ENCODE measurements at places on chromosomes 5 and 9. TPM values are rescaled to one million over a fixed set of nuclear protein-coding genes. Genes with fewer than 3 reads are reported as not detected.

Gene TTC16
- 0.45 TPM for total RNA-seq

Gene SV2C
- not detected for total RNA-seq

Gene KCNV2
- total RNA-seq = not detected

Gene GLDC
- 4.0 TPM for total RNA-seq

- no peaks in the 10 kb centered on the region for H3K36me3 ChIP-seq
- DNase-seq = no peak
- peaks cover 4% of the 10 kb centered on the region for H3K4me1 ChIP-seq
- no peak overlapping the region for H3K27ac ChIP-seq
Measured at GRCh38 chr5:54221135-54221534, 89.2 kb downstream of the ARL15 start.

- DNase-seq = no peak
- no peak overlapping the region for H3K4me3 ChIP-seq
- no peaks in the 10 kb centered on the region for H3K4me1 ChIP-seq
- no peaks in the 10 kb centered on the region for H3K36me3 ChIP-seq
Measured at GRCh38 chr5:59393585-59394420, 499.7 kb downstream of the PDE4D start.

DNA sequence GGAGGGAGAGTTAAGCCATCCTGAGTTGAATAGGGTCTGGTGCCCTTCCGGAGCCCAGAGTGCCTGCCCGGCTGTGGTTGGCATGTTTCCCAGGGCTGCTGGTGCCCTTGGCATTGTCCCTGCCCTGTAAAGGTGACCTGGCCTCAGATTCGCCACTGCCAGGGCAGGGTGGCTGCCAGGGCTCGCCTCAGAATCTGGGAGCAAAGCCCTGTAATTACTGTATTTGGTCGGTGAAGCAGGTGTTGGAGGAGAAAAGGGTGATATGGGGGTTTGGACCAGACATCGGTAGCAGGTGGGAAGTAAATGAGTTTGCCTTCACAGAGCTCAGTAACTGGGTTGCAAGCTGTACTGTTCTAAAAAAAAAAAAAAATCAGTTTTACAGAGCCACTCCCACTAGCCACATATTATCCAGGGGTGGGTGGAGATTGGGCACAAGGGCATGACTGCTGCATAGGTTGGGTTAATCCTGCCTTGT lies 47.6 kb downstream of the RGS3 start:
- H3K27ac ChIP-seq = no peak overlapping the region
- H3K36me3 ChIP-seq = no peaks in the 10 kb centered on the region
- H3K4me1 ChIP-seq = peaks cover 10% of the 10 kb centered on the region
- H3K4me3 ChIP-seq = no peak overlapping the region
- H3K27me3 ChIP-seq = no peaks in the 10 kb centered on the region
- peak; percentile 54 for DNase-seq

GRCh38 chr9:112377684-112378327 lies 2.1 kb upstream of the HSDL2 start:
- H3K4me1 ChIP-seq = peaks cover 23% of the 10 kb centered on the region
- no peaks in the 10 kb centered on the region for H3K27me3 ChIP-seq

- no peak overlapping the region for H3K4me3 ChIP-seq
- H3K36me3 ChIP-seq = no peaks in the 10 kb centered on the region
- no peak overlapping the region for H3K27ac ChIP-seq
- H3K27me3 ChIP-seq = no peaks in the 10 kb centered on the region
- no peak for DNase-seq
Measured at GRCh38 chr9:89037891-89038290, 46.6 kb downstream of the S1PR3 start.

DNA sequence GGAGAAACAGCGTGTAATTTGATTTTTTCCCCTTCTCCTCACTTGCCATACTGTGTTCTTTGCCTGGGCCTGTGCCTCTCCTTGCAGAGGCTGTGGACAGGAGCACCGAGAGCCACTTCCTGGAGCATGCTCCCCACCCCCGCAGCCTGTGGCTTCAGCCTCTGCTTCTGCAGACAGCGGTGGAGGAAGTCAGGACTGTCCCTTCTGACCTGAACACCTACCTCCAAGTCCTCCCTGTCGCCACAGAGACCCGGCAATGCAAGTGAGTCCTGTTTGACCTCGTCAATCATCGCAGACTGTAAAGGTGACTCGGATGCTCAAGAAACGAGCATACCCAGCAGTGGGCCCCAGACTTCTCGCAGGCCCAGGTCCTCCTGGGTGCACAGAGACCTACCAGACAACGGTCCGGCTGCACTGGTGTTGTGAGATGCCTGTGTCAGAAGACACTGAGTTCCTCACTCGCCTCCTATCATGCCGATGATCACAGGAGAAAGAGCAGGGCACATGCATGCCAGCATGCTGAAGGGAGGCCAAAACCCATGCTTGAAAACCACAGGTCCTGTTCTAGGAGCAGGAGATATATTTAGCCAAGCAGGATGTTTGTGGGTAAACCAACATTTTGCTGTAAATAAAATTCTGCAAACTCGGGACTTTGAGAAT lies 198.8 kb downstream of the AUH start:
- H3K36me3 ChIP-seq = no peaks in the 10 kb centered on the region
- no peak overlapping the region for H3K4me3 ChIP-seq
- H3K27me3 ChIP-seq = no peaks in the 10 kb centered on the region
- H3K27ac ChIP-seq = no peak overlapping the region

GRCh38 chr5:36041537-36041845 lies 25.2 kb downstream of the UGT3A2 start:
- DNase-seq = no peak
- H3K27me3 ChIP-seq = no peaks in the 10 kb centered on the region

DNA sequence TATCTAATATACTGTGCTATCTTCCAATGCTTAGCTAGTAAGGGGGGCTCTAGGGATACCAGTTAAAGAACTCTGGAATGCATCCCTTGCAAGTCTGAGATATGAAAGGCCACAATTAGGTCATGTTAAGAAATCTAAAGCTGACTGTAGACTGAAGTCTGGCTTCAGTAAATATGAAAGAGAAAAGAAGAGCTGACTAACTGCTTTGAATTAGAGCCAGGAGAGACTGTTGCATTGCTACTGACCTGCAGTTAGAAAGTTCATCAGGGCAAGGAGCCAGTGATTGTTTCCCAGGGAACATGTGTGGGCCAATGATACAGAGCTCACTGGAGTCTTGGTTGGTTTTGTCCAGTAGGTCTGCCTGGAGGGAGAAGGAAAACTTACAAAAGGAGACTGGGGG lies 472.1 kb upstream of the TNC start:
- no peaks in the 10 kb centered on the region for H3K27me3 ChIP-seq
- no peak for DNase-seq
- no peaks in the 10 kb centered on the region for H3K4me1 ChIP-seq

DNA sequence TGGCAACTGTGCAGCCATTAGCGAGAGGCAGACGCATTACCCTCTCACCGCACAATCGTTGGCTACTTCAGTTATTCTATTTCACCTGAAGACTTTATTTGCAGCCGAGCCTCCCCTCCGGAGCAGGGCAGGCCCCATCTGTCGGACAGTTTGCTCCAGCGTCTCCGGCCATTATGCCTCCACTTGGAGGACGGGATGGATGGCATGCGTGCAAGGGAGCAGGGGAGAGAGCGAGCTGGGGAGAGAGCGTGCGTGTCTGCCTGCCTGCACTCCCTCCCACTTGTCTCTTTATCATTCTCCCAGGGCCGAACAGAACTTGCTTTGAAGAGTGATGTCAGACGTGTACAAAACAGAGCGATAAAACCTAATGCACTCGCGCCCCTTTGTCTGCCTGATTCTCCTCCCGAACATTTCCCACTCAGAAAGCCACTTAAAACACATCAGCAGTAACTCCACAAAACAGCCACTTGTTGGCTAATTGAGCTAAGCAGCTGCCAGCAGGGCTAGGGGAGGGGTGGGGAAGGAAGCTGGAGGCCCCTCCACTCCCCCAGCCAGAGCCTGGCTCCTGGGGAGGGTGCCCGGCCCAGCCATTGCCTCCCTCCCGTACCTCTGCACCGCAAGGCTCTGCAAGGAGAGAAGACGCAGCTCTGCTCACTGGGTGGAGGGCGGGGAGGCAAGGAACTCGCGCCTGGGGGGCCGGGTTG lies 43.4 kb upstream of the FUBP3 start:
- H3K4me1 ChIP-seq = peaks cover 10% of the 10 kb centered on the region
- DNase-seq = peak; percentile 12
- no peak overlapping the region for H3K4me3 ChIP-seq
- H3K27ac ChIP-seq = no peak overlapping the region
- H3K27me3 ChIP-seq = no peaks in the 10 kb centered on the region
- no peaks in the 10 kb centered on the region for H3K36me3 ChIP-seq

DNA sequence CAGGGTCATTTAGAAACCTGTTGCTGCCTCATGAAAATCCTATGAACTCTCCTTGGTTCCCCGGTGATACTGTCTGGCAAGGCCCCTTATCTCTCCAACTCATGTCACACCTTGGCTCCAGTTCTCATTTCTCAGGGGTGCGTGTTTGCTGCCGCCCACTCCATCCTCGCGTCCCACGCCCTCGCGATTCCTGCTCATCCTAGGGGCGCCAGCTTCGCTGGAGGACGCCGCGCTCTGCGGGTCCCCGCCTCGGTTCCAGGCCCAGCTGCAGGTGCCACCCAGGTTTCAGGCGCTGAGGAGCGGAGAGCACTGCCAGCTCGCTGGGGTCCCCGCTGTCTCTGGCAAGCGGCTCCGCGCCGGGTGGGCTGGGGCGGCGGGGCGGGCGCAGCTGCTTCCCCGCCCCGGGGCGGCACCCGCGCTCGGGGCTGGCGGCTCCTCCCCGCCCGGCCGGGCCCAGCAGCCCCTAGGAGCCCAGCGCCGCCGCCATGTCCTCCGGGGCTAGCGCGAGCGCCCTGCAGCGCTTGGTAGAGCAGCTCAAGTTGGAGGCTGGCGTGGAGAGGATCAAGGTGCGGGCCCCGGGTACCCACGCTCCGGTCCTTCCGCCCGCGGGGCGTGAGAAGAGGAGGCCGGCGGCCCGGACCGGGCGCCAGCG lies at the start of gene GNG10:
Gene GNG10 (plus strand): TSS at position 456 of the 652 bp plus-strand sequence. CDS start 30 bp downstream, at position 486.
- peak within 1 kb of the TSS; percentile 61 for H3K4me3 ChIP-seq
- no peaks in the 10 kb centered on the region for H3K36me3 ChIP-seq

GRCh38 chr9:86843206-86843605 lies 104.1 kb downstream of the GAS1 start:
- DNase-seq = peak; percentile 12
- no peaks in the 10 kb centered on the region for H3K36me3 ChIP-seq
- no peaks in the 10 kb centered on the region for H3K4me1 ChIP-seq
- no peak overlapping the region for H3K4me3 ChIP-seq

DNA sequence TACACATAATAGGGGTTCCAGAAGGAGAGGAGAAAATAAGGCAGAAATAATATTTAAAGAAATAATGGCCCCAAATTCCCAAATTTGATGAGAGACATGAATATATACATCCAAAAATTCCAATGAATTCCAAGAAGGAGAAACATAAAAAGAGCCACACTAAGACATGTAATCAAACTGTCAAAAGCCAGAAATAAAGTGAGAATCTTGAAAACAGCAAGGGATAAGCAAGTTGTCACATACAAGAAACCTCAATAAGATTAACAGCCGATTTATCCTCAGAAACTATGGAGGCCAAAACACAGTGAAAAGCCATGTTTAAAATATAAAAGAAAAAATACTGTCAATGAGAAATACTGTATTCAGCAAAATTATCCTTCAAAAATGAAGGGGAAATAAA lies 14.5 kb downstream of the CATSPER3 start:
- H3K4me3 ChIP-seq = no peak overlapping the region
- DNase-seq = no peak
- H3K27me3 ChIP-seq = no peaks in the 10 kb centered on the region
- no peak overlapping the region for H3K27ac ChIP-seq
- no peaks in the 10 kb centered on the region for H3K4me1 ChIP-seq
- no peaks in the 10 kb centered on the region for H3K36me3 ChIP-seq

- no peaks in the 10 kb centered on the region for H3K4me1 ChIP-seq
- no peak overlapping the region for H3K4me3 ChIP-seq
- no peak for DNase-seq
- H3K27me3 ChIP-seq = no peaks in the 10 kb centered on the region
Measured at GRCh38 chr5:39577529-39577928, 152.7 kb upstream of the DAB2 start.

- no peaks in the 10 kb centered on the region for H3K36me3 ChIP-seq
- H3K4me1 ChIP-seq = no peaks in the 10 kb centered on the region
- no peak overlapping the region for H3K27ac ChIP-seq
- no peak for DNase-seq
- no peaks in the 10 kb centered on the region for H3K27me3 ChIP-seq
Measured at GRCh38 chr5:117652036-117652957, 1077.7 kb upstream of the SEMA6A start.

DNA sequence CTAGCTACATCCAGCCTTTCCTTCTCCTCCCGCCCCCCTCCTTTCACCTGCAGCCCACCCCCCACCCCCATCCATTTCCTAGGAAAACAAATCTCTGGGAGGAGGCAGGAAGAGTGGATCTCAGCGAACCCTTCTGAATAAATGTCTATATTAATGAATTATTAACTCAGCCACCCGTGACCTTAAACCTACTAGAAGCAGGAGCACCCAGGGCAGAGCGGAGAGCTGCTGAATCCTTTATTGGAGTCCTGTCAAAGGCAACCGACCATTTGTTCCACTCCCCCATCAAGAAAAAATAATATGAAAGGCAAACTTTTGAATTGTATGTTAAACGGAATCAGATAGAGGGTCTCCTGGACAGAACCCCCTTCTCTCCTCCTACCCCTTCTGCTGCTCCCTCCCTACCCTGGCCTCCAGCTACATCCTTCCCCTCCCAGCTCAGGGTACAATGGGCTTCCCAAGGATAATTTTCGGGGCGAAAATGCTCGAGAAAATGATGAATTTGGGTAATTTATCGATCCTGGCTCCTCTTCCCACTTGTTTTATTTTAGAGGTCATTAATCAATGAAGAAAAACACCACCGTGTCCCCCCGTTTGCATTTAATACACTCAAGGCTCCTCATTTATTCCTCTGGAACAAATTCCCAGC lies 3.3 kb upstream of the PRDM6 start:
- H3K4me1 ChIP-seq = peaks cover 27% of the 10 kb centered on the region
- no peaks in the 10 kb centered on the region for H3K36me3 ChIP-seq
- H3K27me3 ChIP-seq = peaks cover 15% of the 10 kb centered on the region

DNA sequence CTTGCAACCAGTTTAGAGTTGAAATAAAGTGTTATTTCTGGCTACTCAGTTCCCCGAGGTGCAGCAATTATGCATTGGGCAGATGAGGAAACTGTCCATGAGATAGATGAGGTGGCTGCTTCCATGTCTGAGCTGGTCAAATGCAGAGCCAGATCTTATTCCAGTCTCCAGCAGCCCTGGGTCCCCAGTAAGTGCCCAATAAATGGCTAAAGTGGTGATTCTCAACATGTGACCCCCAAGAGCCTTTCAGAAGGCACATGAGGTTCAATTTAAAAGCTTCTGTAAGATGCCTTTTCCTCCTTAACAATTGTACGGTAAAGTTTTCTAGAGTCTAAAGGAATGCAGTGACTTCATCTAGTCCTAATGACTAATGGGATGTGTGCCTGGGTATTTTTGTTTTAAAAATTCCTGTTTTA lies 17.5 kb downstream of the ATOX1 start:
- no peak overlapping the region for H3K27ac ChIP-seq
- H3K36me3 ChIP-seq = no peaks in the 10 kb centered on the region
- H3K27me3 ChIP-seq = no peaks in the 10 kb centered on the region
- peaks cover 9% of the 10 kb centered on the region for H3K4me1 ChIP-seq

GRCh38 chr5:34843497-34843896 lies 4.5 kb downstream of the TTC23L start:
- no peak overlapping the region for H3K4me3 ChIP-seq
- no peaks in the 10 kb centered on the region for H3K27me3 ChIP-seq
- H3K4me1 ChIP-seq = no peaks in the 10 kb centered on the region

- no peak overlapping the region for H3K4me3 ChIP-seq
- H3K4me1 ChIP-seq = no peaks in the 10 kb centered on the region
- H3K36me3 ChIP-seq = no peaks in the 10 kb centered on the region
- no peaks in the 10 kb centered on the region for H3K27me3 ChIP-seq
- DNase-seq = no peak
- no peak overlapping the region for H3K27ac ChIP-seq
Measured at GRCh38 chr9:38293022-38293421, 99.5 kb upstream of the ALDH1B1 start.
